RPMI7951 (cell line): ENCODE measurements at places on chromosomes 5 and 9.

DNA sequence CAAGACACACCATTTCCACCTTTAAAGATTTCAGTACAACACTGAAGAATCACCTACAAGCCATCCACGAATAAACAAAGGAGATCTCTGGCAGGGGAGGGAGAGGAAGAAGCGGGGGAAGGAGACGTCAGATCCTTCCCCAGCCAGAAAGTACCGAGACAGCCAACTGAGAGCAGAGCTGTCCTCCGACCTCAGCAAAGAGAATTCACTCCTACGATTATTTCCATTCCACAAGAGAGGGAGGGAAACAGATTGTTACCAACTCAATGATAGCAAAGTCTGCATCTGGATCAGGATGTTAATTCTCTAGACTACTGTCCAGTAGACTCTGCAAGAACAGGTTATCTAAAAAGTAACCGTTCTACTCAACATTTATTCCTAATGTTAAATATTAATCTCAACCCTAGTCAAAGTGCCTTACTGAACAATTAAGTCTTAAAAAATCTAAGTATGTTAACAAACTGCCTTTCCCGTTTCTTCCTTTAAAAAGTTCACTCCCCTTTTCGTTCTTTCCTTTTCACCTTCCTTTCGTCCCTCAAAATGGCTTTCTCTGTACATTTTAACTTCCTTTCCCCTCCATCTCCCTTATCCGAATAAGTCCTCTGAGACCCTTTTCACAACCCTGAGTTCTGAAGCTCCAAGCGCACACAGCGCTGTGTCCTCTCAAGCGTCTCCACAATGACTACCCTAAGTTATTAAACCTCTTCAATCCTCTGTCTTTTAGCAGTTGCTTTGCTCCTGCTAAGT lies 1.4 kb downstream of the CHD1 start:
- peak; percentile 57 for DNase-seq

DNA sequence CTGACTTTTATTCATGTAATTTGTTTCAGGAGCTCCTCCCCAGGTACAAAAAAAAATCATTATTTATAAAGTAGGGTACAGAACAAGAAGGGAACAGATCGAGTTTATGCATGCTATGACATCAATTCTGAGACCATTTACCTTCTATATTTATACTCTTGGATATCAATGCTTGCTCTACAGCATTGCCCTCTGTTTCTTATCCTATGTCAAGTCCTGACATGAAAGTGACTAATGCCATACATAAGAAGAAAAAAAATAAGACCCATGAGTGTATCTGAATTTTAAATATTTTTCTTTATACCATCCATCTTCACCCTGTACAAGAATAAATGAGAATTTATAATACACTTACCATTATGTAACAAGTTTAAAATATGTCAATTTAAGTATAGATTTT lies 2016.3 kb upstream of the CDH9 start:
- DNase-seq = no peak

DNA sequence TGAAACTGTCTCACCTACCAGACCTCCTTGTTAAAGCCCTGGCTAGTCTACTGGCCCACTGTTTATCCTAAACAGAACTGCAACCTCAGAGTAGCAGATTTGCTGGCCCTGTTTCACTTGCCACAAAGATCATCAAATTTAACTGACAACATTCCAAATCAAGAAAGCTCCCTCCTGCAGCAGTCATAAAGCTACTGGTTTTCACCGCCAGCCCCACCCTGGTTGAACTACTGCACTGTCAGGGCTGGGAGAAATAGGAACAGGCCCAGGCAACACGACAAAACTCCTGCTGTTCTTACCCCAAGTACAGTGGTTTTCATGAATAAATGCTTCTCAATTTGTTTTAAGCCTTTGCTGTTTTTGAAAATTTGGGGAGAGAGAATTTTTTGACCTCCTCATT lies 63.0 kb downstream of the NR6A1 start:
- DNase-seq = peak; percentile 65

- DNase-seq = peak; percentile 43
These were observed 1.1 kb downstream of the DIAPH1 start for GRCh38 chr5:141617682-141618029.

GRCh38 chr9:92032891-92033290 lies 82.3 kb downstream of the SPTLC1 start:
- no peak for DNase-seq

DNA sequence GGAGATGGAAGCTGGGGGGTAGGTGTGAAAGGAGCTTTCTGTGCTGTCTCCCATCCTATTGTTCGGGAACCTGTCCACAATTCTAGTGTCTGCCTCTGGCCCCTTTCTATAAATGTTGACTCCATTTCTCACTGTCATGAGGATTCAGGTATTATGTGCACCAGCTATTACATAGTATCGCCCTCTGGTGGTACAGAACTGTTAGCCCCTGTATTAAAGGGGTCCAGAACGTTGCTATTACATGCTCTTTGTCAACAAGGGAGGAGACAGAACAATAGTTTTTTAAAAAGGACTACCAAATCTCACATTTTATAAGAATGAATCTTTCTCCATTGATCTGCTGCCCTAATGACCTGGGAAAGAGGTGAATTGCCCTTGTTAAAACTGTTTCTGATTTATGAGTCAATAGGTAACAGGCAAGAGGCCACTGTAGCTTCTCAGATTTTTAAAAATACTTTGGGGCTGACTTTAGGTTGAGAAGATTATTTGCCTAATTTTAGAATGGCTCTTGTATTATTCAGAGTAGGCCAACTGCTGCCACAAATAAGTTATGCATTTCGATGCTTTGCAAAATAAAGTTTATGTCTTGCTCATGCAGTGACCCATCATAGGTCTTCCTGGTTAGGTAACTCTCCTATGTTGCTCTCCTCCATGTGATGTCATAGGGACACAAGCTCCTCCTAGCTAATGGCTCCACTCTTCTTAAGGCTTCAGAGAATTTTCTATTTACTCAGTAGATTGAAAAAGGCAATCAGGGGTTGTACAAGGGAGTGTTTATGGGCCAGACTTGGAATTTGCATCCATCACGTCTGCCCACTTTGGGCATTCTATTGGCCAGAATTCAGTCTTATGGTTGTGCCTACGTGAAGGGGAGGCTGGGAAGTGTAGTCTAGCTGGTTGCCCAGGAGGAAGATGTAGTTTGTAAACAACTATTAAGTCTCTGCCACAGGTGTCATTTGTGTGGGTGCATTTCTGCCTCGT lies 20.8 kb downstream of the DCANP1 start:
- DNase-seq = peak; percentile 56

GRCh38 chr5:155700333-155700732 lies 626.6 kb upstream of the SGCD start:
- DNase-seq = no peak

- no peak for DNase-seq
These were observed 57.7 kb downstream of the APC start for GRCh38 chr5:112795342-112795741.

DNA sequence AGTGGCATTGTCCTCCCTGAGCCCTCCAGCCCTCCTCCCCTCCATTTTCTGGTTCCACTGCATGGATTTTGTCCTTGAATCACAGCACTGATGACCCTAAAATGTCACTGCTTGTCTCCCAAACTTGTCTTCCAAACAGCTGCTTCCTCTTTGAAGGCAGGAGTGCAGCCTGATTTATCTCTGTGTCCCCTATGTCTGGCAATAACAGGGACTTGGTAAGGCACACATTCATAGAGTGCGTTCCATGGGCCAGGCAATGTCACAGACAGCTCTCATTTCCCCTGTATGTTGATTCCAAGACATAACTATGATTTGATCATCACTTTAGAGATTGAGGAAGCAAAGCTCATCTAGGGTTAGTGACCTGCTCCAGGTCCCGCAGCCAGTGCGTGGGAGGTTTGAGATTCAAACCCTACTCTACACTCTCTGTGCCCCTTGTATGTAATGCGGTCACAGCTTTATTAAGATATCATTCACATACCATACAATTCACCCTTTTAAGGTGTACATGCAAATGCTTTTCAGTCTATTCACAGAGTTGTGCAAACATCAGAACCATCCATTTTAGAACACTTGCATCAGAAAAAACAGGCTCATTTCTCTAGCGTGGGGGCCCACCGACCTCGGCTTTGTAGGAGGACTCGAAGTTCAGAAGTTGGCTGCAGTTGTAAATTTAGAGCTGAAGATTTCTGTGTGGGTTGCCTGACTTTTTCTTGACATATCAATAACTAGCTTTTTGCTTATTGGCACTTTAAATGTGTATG lies 28.4 kb upstream of the BOD1 start:
- no peak for DNase-seq

- no peak for DNase-seq
These were observed 379.6 kb downstream of the MLLT3 start for GRCh38 chr9:20242510-20243189.
